ENCODE measurements at places on chromosomes 16 and 17.

DNA sequence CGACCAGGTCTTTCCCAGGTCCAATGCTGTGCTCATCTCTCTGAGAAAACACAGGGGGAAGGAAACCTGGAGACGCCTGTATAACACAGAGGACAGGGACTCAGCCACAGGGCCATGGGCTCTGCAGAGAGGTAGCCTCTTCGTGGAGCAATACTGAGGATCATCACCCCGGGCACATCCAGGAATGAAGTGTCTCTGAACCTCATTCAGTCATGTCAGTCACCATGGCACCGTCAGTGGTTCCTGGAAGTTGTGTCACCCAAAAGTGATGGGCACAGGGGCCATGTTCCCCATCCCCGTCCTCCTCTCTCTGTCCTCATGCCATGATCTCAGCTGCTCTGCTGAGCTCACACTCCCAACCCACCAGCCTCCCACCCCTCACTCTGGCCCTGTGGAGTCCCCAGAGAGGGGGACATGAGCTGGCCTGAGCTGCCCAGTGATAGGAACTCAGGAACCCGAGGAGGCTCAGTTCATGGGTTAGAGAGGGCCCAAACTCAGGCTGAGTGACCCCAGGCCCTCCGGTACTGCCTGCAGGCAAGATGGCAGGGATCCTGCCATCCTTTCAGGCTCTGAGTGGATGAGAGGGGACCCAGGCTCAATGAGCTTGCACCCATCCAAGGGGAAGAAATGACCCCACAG, 53.4 kb downstream of the PITPNM3 start:
- no peak for DNase-seq

DNA sequence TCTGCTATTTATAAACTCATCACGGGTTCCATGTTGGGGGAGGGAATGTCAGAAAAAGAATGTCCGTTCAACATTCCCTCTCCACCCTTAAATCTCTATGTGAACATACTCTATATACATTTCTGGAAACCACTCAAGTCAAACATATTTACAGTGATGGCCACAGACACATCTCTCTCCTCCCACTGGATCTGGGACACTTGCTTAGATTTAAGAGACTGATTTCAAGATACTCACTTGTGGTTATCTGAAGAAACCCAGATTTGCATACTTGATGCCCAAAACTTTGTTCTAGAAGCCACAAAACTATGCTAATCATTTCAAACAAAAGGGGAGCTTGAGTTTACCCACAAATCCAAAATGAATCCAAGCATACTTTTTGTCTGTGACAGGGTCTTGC, 182.9 kb upstream of the SOX9 start:
- no peak for DNase-seq

DNA sequence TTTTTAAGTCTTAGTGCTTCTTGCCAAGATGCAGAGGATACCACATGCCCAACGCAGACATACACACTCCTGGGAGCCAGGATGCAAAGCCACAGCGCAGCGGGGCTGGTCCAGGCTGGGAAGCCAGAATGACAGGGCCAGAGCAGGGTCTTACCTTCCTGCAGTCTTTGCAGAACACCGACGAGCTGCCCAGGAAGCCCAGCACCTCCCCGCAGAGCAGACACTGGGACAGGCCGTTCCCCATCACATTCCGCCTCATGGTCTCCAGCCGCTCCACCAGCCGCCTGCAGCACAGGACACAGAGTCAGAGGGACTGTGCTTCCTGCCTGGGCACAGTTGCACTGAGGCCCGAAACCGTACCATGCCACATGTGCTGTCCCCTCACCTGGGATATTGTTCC, 33.3 kb downstream of the RPH3AL start:
- DNase-seq, result no peak

GRCh38 chr17:1961189-1961588, 63.9 kb downstream of the RTN4RL1 start:
- DNase-seq, result no peak

GRCh38 chr17:55726440-55726839, 3.8 kb upstream of the TMEM100 start:
- DNase-seq, result no peak

DNA sequence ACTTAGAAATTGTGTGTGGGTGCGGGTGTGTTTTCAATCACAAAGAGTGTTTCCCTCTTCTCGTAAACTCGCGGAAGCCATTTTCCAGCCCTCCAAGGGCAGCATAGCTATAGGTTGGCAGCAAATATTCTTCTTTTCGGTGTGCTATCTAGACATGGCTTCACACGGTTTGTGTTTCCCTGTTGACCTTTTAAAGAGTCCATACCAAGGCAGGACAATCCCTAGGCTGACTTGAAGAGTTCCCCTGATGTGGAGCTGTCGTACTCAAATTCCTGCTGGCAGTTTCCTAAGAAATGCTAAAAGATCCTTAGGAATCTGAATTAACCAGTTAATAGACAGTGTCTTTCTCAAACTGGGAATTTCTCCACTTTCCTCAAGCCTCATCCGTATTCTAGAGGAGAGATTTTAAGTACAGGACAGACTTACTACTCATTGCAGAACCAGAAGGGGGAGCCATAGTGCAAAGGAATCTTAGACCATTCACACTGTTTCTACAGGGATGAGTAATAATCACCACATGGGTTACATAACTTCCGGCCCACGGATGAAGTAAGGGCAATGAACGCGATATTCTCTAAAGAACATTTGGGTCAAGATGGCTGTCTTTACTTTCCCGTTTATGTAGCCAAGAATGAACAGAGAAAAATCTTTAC, 288.6 kb upstream of the ELAC2 start:
- peak; percentile 6 for DNase-seq
